Activated T-helper 1 cell treated with Interleukin-2 at 50 U/mL for 16 hours (primary cell): ENCODE measurements at places on chromosomes 4 and X.

- no peak for DNase-seq
Observed at GRCh38 chrX:46628460-46629371, 55.2 kb downstream of the CHST7 start.

GRCh38 chrX:63934791-63935190 lies 149.8 kb upstream of the ARHGEF9 start:
- no peak for DNase-seq

GRCh38 chrX:136258951-136259350 lies 7.8 kb upstream of the MAP7D3 start:
- no peak for DNase-seq

- no peak for DNase-seq
Observed at GRCh38 chr4:72977936-72978485, 91.5 kb downstream of the COX18 start.

DNA sequence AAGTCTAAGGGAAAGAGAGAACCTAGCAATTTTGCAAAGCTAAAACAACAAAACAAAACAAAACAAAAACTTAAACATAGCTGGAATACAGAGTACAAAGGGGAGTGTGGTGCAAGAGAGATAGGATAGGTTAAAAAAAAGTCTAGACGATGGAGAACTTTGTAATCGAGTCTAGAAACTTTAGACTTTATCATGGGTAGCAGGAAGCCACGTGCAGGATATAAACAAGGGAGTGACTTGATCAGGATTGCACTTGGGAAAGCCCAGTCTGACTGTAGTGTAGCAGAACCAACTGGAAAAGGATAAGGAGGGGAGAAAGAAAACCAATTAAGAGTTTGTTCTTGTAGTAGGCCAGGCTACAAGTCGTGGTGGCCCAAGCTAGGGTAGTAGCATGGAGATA lies 750.1 kb downstream of the RPA4 start:
- DNase-seq = no peak

DNA sequence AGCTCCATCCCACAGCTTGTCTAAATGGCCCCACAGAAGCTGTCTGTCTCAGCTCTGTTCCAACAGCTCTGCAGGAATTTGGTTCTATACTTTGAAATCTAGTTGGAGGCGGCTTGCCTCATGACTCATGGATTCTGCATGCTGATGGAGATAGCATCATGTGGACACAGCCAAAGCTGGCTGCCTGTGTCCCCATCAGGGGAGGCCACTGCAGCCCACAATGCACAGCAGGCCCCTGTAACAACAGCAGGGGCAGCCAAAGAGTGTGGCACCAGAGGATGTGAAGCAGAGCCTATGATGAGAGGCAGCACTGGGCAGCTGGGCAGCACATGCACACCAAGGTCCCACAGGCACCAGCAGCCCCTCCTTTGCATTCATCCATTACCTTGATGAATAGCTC lies 67.2 kb downstream of the DCAF12L1 start:
- no peak for DNase-seq

GRCh38 chr4:76723924-76724323 lies 174.0 kb downstream of the SOWAHB start:
- DNase-seq = no peak

DNA sequence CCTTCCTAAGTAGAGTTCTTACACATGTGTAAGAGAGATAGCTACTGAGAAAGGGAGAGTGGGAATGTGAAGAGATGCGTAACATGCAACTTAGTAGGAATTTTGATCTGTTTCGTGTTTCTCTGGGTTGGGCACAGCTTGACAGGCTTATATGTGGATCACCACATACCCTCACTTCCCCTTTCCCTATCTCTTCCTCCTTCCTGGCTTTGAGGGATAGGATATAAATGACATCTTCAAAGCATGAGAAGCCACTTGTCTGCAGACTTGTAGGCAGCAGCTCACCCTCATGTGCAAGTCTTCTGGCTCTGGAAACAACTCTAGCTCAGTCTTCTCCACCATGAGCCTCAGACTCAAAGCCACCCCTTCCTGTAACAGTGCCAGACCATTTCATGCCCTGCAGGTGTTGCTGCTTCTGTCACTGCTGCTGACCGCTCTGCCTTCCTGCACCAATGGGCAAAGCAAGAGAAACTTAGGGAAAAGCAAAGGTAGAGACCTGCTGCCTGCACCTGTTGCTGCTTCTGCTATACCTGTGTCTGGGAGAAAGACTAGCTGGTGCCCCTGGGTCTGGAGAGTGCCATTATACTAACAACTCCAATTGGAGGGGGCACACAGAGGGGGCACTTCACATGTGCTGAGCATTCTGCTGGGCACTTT lies 5.4 kb upstream of the PF4V1 start:
- no peak for DNase-seq

DNA sequence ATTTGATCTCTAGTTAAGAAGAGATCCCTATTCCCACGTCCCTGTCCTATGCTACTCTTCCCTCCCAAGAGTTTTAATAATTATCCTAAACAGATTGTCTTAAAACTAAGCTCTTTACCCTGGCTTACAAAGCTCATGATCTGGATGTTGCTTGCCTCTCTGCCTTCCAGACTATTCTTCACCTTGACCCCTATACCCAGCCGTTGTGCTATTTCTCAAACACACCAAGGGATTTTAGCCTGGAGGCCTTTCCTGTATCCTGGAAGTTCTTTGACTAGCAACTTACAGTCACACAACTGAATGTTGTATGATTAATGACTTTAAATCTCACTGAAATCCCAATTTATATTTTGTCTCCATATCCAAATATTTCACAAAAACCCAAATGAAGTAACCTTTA lies 314.9 kb downstream of the ADGRL3 start:
- DNase-seq = no peak

DNA sequence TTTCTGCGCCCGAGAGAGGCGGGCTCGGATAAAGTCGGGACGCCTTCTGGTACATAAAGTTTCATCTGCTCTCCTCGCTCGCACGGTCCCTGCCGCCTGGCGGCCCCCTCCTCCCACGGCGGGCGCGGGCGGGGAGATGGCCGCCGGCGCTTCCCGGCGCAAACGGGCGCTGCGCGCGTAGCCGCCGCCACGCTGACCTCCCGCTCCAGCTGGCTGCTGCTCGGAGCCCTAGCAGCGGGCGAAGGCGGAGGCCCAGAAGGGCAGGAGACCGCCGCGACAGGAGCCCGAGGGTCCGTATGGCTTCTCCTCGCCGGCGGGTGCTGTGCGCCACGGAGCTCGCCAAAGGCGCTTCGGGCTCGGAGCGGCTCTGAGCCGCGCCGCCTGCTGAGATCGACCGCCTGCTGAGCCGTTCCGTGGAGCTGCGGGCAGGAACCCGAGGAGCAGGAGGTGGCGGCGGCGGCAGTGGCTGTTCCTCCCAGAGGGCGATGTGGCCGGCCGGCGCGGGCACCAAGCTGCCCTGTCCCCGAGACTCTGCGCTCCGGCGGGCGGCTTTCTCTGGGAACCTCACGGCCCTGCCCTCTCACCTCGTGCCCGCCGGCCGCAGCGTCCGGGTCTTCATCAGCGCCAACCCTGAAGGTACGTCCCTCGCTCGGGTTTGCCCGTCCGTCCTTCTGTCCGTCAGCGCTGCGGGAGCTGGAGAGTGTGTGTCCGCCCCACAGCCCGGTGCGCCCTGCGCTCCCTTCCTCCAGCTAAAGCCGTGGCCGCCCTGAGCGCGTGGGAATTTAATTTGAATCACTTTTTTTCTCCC lies at the start of gene NWD2:
Gene NWD2 (plus strand): TSS at position 161 of the 808 bp plus-strand sequence. CDS start 325 bp downstream, at position 486.
- no peak for DNase-seq

- no peak for DNase-seq
Observed at GRCh38 chrX:37425370-37425769, 76.2 kb downstream of the PRRG1 start.

- DNase-seq = no peak
Observed at GRCh38 chr4:183996868-183997267, 91.8 kb downstream of the STOX2 start.

DNA sequence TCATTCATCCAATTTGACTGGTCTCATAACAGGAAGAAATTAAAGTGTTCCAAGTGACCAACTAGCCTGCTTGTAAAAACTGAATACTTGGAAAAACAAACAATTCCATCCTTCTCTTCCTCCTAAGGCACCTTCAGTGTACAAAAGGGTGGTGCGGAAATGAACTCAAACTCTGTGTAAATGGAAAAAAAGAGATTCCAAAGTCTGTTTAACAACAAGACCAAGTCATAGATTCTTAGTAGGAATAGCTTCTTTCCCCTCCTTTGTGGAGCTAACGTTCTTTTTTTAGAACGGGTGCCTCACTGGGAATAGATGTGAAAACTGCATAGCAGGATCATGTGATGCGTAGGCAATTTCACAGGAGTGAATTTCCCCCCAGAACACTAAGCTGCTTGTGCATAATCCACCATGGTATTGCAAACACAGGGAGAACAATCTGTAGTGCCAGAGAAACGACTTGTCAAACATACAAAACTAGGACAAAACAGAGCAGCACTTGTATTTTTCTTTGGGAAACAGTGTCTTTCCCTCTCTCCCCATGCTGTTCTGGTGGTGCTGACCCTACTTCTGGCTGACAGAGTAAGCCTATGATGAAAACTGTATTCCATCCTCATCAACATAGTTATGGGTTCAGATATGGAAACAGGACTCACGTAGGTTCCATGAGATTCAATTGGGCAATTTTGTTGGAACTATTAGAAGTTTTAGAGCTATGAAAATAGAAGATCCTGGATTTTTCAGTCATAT lies 13.2 kb upstream of the SOD3 start:
- no peak for DNase-seq

DNA sequence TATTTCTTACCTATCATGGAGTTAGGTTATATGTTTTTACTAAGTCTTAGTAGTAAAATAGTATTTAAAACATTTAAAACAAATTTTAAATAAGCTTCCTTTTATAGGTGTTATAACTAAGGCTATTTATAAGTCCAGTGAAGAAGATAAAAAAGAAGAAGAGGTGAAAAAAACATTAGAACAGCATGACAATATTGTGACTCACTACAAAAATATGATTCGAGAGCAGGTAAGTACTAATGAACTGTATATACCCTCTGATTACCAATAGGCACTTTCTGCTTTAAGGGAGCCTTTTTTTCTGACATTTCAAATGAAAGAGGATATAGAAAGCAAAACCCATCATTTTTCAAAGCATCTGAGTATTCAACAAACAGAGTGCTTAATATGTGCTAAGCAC lies 76.6 kb downstream of the USO1 start:
- no peak for DNase-seq

DNA sequence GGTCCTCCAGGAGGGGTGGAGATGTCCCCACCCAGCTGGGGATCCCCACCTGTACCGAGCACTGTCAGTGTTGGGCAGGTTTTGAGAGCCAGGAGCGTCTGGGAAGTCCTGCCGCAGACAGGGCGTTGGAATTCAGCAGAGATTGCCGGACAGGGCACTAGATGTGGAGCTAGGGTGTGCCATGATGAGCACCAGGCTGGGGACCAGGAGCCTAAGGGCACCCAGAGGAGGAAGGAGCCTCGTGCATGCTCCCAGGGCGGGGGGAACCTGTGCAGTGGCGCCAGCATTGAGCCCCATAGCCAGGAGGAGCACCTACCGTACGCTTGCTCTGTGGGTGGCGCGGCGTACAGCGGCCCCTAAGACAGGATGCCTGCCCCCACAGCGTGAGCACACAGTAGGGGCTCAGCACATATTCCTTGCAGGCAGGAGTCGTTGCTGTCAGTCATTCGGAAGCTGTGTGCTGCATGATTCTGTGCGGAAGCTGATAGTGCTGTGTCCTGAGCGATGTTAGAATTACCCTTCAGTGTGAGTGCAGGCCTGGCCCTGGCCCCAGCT lies 18.8 kb upstream of the TADA2B start:
- DNase-seq = no peak

GRCh38 chr4:46124773-46125413 lies 1.0 kb upstream of the GABRG1 start:
- DNase-seq = no peak

DNA sequence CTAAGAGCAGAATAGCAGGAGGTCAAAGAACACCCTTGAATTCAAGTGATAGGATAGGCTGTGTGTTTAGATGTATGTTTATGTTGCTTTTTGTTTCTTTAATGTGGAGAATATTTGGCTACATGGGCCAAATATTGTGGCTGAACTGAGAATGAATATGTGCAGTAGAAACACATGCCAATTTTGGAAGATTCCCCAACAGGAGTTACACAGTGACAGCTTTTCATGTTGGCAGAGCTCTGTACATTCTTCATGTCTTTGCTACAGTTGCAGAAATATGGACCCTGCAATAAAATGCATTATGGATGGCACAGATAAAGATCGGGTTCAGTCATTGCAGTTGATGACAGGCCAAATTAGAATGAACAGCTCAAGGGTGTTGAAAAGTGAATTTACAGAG lies 82.8 kb upstream of the SLC4A4 start:
- DNase-seq = no peak

DNA sequence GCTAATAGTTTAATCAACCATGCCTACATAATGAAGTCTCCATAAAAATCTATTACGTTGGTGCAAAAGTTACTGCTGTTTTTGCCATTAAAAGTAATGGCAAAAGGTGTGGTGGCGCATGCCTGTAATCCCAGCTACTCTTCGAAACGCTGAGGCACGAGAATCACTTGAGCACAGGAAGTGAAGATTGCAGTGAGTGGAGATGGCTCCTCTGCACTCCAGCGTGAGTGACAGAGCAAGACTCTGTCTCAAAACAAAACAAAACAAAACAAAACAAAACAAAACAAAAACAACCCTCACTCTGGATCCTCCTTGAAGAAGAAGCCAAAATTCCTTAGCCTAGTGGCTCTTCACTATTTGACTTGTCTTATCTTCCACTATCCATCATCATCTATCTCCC lies 78.0 kb downstream of the MSN start:
- no peak for DNase-seq

DNA sequence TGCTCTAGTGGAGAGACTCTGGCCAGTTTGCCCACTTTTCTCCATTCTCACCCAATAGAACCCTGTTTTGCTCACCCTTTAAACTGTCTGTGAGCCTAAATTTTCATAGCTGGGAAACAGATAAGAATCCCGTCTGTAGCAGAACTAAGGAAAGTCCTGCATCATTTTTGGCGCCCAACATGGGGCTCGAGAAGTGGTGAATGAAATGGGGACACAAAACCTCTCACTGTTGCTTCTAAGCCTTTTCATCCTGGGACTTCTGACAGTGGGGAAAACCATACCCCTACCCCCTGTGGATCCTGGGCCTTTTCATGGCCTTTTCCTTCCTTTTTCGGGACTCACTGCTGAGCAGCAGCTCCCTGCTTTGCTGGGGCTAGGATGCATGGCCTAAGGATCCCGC lies 189.9 kb downstream of the INPP4B start:
- DNase-seq = no peak

DNA sequence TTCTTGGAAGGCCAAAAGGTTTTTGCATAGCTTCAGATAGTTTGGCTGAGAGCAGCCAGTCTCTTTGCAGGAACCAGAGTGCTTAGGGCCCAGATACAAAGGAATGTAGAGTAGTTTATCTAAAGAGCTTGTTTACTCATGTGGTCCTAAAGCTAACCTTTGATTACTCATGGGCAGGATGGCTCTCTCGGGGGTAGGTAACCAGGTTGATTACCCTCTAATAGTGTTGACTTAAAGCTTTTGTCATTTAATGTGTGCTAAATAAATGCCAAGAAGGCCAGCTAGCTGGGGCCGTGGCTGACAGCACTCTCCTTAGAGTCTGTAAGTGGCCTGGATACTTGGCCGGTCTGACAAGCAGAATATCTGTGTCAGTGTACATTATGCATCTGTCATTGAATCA lies 69.7 kb upstream of the MAGEB16 start:
- no peak for DNase-seq

GRCh38 chr4:77006753-77007353 lies 57.3 kb downstream of the SEPTIN11 start:
- DNase-seq = no peak

GRCh38 chr4:79652232-79652631 lies 244.2 kb upstream of the GK2 start:
- no peak for DNase-seq
